ENCODE measurements at places on chromosomes 16 and 17.

GRCh38 chr16:10069374-10069773 is 112.9 kb downstream of the GRIN2A start:
- no peak for DNase-seq

- DNase-seq, result no peak
Measured at GRCh38 chr16:27226476-27226875, 23.1 kb downstream of the KDM8 start.

- no peak for DNase-seq
Measured at GRCh38 chr17:38587947-38588787, 17.6 kb downstream of the SRCIN1 start.

GRCh38 chr16:51050377-51050706 is 100.7 kb downstream of the SALL1 start:
- no peak for DNase-seq

DNA sequence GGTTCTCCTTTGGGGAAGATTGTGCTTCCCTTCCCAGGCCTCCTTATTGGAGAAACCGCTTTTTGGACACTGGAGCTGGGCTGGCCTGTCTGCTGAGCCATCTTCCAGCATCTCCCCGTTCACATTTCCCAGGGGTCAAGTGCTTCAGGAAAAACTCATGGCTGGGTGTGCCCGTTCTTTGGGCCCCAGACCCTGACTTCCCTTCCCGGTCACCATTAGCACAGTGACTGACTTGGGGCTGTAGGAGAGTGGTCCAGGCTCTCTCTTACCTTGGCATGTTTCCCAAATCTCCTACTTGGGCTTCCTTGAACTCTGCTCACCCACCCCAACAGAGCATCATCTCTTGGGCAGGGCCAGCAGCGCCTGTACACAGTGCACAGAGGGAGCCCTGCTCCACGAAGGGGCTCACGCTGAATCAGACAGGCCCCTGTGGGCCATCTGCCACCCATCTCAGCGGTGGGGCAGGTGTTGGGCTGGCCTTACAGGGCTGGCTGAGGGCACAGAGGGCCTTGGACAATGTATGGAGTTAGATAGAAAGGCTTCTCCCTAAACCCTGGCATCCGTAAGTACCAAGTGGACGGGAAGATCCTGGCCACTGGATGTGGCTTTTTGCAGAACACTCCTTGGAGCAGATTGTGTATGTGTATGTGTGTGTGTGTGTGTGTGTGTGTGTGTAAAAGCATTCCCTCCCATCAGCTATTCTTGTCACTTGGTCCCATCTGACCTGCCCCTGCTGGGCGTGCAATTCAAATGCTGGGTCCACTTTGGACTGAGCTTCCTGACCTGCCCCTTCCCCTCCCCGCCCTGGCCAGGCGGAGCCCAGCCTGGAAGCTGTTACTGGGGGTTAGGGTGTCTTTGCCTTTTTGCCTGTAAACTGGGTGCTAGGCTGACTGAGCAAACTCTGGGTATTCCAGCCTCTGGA is 24.9 kb upstream of the CDC42EP4 start:
- DNase-seq, result no peak

DNA sequence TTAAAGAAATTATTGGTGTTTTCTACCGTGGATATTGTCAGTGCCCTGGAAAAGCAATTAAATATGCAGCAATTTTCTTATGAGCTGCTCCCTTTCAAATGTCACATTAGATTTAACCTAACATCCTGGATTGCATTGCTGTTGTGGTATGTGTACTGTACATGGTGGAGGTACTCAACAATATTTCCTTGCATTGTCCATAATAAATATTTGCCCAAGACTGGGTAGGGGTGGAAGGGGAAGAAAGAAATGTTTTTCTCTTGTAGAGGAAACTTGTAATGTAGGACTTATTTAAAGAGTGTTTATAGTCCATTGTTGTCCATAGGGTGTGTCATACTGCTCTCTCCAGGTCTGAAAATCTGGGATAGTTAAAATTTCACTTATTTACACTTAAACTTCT is 346.2 kb upstream of the TBX2 start:
- no peak for DNase-seq

DNA sequence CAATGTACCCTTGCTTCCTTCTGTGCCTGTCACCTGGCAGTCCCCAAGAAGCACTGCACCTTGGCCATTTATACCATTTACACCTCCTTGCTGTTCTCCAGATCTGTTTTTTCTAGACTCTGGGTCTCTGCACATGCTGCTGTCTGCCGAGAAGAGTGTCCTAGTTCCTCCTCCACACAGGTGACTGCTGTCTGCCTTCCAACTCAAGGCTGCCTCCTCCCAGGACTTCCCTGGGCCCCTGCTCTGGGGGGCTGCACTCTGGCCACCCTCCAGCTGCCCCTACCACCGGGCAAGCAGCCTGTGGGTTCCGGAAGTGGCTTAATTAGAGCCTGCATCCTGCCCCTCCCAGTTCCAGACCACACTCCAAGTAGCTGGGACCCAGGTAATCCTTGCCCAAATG is 5.7 kb upstream of the LIMD2 start:
- no peak for DNase-seq

- peak; percentile 59 for DNase-seq
Measured at GRCh38 chr16:84065536-84066132, 23.0 kb upstream of the SLC38A8 start.

- DNase-seq, result no peak
Measured at GRCh38 chr17:58358408-58359172, 6.6 kb upstream of the SUPT4H1 start.
